Hematopoietic multipotent progenitor cell treated with erythropoietin and hydrocortisone succinate and interleukin-3 and kit ligand, for 8 days (in vitro differentiated cells): ENCODE measurements at places on chromosomes 2 and 18.

- no peak for DNase-seq
Measured at GRCh38 chr2:123262856-123263255, 762.2 kb upstream of the CNTNAP5 start.

- no peak for DNase-seq
Measured at GRCh38 chr18:79397830-79398761, 2.4 kb downstream of the NFATC1 start.

DNA sequence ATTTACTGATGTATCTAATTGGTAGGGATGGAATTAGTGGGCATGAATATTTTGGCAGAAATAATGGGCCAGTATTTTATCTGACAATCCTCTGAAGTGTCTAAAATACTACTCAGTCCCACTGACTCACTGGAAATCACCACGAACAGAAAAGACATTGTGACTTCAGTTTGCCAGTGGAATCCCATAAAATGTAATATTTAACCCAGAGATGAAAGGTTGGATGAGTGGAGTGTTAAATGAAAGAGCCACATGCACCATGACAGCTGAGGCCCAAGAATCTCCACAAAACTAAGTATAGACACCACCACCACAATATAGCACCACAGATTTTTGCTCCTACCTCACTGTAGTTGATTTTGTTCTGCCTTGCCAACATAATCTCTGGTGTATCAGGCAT, 103.9 kb downstream of the NEB start:
- DNase-seq, result no peak

- DNase-seq, result no peak
Measured at GRCh38 chr2:212831671-212832199, 293.1 kb upstream of the ERBB4 start.

DNA sequence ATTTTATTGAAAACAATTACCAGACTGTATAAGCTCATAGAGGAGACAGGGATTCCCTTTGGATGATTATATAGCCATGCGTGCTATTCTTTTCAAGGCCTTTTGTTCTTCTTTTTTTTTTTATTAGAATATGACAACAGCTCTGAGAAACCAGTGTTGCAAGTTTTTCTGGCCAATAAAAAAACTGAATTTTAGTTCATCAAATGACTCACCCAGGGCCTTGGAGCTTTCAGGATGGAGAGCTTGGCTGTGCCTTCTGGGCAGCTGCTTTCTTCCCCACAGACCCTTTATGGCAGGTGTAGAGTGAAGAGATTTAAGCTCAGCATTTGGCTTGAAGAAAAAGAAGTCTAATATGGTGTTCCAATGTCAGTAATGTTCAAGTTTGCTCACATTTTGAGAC, 497.9 kb upstream of the FANCL start:
- no peak for DNase-seq

DNA sequence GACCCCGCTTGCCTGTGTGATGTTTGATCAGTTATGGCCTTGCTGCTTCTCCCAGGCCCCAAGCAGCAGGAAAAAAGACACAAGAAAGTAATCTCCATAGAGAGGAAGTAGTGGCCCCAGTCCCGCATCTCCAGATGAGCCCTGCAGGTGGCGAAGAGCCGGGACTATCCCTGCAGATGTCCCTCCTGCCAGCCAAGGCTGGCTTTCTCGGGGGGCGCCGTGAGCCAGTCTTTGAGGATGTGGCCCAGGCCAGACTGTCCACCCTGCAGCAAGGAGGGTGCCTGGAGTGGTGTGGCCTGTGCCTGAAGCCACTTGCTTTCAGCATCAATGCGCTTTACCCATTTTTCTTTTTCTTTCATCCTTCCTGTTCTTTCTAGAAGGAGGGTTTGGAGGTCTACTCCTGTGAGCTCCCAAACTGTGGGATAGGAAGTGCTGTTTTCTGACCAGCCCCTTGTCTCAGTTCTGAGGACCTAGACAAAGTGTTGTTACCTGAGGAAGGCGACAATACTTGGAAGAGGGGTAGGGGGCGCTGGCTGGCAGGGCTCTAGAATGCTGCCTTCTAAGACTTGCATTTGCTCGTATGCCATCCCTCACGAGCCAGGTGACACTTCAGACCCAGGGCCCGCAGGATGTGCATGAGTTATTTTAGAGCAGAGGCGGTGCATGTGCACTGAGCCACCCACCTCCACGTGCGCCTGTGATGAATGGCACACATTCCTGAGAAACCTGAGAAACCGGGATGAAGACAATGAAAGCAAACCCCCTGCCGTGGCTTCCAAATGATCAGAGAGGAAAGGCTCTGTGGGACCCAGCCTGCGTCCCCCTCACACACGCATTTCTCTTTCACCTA, 255.8 kb downstream of the FBXO15 start:
- DNase-seq, result no peak
